ENCODE measurements at places on chromosomes 7 and 10. TPM values are rescaled to one million over a fixed set of nuclear protein-coding genes. Genes with fewer than 3 reads are reported as not detected.

Gene CCDC126
- 15.5 TPM for total RNA-seq

Gene ACSM6
- total RNA-seq = not detected

DNA sequence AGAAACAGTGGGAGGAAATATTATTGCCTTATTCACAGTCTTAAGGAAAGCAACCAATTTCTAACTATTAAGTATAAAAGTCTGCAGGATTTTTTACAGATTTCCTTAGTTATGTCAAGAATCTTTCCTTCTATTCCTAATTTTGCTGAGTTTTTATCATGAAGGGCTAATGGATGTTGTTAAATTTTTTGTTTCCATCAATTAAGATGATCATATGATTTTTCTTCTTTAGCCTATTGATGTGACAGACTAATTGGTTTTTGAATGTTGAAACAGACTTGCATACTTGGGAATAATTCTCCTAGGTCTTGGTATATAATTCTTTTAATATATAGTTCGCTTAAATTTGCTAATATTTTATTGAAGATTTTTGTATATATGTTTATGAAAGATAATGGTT, 569.1 kb upstream of the KCND2 start:
- no peaks in the 10 kb centered on the region for H3K36me3 ChIP-seq
- no peaks in the 10 kb centered on the region for H3K27me3 ChIP-seq
- H3K27ac ChIP-seq = no peak overlapping the region
- H3K4me1 ChIP-seq = no peaks in the 10 kb centered on the region

GRCh38 chr7:12923971-12924370, 236.5 kb downstream of the ARL4A start:
- H3K4me1 ChIP-seq = no peaks in the 10 kb centered on the region
- no peak overlapping the region for H3K4me3 ChIP-seq
- no peak for DNase-seq
- no peaks in the 10 kb centered on the region for H3K27me3 ChIP-seq
- no peak overlapping the region for H3K27ac ChIP-seq
- no peaks in the 10 kb centered on the region for H3K36me3 ChIP-seq

DNA sequence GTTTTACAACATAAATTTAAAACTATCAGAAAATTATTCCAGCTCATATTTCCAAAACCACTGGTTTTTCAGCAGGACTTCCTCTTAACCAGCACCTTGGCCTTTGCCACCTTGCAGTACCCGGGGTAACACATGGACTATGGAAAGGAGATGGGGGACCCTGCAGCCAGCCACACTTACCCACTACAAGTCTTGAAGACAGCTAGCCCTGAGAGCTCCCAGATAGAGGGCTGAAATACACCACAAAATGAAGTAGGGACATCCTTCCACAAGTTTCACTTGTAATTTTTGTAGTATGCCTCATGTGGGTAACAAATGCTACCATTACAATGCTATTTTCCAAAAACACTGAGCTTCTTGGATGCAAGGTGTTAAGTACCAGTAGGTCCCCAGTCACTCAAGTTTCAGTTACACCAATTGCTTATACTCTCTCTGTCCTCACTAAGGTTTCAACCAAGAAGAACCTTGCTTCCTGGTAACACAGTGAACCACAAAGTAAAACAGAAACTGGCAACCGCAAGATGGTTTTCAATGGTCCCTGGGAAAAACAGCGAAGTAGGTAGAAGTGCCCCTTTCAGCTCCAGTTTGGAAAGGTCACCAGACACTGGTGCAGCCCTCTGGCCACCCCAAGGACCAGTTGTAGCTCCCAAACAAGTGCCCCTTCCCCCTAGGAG, 110.9 kb downstream of the SGMS1 start:
- H3K27ac ChIP-seq = no peak overlapping the region
- DNase-seq = no peak
- no peaks in the 10 kb centered on the region for H3K36me3 ChIP-seq
- H3K4me3 ChIP-seq = no peak overlapping the region
- no peaks in the 10 kb centered on the region for H3K27me3 ChIP-seq

GRCh38 chr10:7945034-7945433, 109.5 kb upstream of the GATA3 start:
- H3K27ac ChIP-seq = no peak overlapping the region
- H3K4me1 ChIP-seq = peaks cover 4% of the 10 kb centered on the region
- H3K27me3 ChIP-seq = no peaks in the 10 kb centered on the region
- H3K36me3 ChIP-seq = no peaks in the 10 kb centered on the region
- DNase-seq = no peak
